ENCODE measurements at places on chromosomes 2 and 18.

DNA sequence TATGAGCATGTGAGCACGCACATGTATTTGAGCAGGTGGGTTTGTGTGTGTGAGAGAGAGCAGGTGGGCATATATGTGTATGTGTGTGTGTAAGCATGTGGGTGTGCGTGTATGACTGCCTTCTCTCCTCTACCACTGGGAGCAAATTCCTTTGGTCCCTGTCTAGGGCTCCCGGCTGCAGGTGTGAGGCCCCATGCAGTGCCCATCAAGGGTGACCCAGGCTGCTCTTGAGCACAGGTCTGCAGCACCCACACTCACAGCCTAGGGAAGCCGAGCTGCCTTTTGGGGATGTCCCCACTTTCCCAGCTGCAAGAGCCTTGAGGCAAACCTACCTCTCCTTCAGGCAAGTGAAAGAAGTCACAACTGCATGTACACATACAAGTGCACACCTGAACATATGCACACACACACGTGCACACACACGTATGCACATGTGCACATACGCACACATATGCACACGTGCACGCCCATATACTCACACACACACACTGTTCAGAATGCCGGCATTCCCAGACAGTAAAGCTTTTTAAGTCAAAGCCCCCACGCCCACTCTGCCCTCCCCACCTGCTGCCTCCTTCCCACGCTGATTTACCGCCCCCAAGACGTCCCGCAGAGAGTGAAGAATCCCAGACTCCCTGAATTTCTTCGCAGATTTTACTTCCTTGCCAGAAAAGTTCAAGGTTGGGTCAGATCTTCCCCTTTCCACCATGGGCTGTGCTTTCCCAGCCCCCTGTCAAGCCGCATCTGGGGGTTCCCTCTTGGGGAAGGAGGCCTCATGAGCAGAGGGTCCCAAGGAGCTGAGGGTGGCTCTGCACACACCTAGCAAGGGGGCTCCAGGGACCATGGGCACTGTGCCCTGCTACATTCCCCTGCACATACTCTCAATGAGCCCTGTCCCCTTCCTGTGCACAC is 170.6 kb downstream of the TWIST2 start:
- no peak for DNase-seq

DNA sequence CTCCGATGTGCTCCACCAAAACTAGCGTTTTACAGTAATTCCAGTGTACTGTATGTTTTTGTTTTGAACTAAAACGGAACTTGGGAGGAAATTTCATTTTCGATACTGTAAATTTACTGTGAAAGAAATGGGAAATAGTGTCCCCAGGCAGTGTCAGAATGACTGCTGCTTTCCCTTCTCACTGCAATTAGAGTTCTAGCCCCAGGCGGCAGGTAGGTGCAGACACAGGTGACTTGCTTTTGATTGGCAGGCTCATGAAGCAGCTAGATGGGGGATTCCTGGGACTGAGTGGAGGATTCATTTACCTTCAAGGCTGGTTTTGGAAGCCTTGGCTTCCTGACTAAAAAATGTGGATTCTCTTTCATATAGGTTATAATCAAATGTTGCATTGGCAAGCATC is 27.0 kb downstream of the RPRM start:
- no peak for DNase-seq

DNA sequence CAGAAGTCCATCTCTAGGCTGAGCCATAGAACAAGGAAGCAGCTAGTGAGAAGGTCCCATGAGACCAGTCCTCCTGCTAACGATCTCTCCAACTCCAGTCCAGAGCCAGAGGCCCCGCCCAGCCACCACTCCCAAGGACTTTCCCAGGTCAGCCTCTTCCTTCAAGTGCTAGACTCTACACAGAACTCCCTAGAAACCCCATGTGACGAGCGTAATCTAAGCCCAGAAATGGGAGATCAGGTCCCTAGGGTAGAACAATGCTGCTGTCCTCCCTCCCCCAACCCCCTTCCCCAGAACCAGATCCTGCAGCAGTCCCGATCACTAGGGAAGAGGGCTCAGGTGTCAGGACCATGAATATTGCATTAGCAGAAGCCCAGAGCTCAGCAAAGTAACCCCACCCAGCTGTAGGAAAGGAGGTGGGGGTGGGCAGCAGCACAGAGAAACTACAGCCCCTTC is 6.9 kb downstream of the DCTN1 start:
- DNase-seq = no peak

DNA sequence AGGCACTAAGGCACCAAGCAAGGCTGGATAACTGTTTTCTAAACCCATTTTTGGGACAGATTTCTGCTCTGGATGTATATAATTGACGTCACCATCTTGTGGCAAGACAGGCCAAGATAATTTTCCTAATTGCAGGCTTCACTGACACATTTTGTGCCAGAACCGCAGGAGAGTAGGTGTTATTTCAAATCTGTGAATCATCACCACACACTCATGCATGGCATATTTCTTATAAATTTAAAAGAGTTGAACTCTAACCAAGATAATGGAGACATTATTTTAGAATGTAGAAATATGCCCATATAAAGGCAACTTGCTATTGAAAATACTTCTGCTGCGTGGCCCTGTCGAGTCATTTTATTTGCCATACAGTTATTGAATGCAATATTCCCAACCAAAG is 68.3 kb upstream of the ACYP2 start:
- no peak for DNase-seq

- no peak for DNase-seq
These were observed 4.3 kb downstream of the ITPRIPL1 start for GRCh38 chr2:96329456-96329855.

- DNase-seq = no peak
These were observed 27.5 kb downstream of the COA5 start for GRCh38 chr2:98580656-98581284.

- DNase-seq = no peak
These were observed 52.0 kb downstream of the SLC4A5 start for GRCh38 chr2:74291218-74291544.

- DNase-seq = no peak
These were observed 54.9 kb downstream of the EPHA4 start for GRCh38 chr2:221517146-221517695.

DNA sequence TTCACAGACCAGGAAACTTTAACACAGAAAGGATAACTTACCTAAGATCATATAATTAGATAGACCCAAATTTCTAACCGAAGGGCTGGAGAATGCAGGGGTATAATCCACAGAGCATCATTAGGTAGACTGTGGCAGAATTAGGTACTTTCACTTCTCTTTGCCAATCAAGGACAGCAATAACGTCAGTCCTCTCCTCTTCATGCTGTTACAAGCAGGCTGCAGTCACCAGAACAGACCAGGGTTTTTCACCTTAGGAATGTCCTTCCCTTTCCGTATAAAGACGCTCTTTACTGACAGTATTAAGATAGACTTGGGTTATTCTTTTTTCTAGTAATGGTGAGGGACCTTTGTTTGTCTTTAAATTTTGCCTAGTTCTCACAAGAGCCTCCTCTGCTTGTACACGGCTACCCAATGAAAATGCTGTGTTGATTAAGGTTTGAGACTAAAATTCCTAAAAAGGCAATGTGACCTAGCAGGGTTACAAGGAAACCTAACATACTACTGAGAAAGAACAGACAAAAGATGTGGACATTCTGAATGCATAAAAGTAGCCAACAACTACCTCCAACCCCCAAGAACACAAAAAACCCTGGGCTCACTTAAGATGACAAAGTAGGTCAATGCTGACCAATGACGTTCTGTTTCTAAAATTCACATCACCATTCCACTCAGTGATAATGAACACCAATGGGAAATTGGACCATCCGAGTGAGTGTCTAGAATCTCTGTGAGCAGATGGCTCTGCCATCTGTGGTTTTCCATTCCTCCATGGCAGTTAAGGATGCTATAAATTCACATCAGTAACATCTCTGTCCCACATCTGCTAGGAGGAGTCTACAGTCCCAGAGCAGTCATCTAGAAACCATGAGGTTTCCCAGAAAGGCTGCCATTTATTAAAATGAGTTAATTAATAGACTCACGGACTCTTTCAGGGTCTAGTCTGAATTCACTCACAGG is 2.1 kb downstream of the PDIA6 start:
- no peak for DNase-seq

- DNase-seq = no peak
These were observed 15.6 kb downstream of the SLC39A10 start for GRCh38 chr2:195672674-195673073.

Measured in activated CD8-positive, alpha-beta memory T cell treated with anti-CD3 and anti-CD28 coated beads for 1 hour (primary cell).